Activated T-cell treated with anti-CD3 and anti-CD28 coated beads for 48 hours (primary cell): ENCODE measurements at places on chromosomes 13 and 19.
A peak's percentile ranks its signal among the peaks of the same experiment; 100 is the strongest.

GRCh38 chr19:4830768-4831265 lies 695 bp downstream of the TICAM1 start:
- no peak for DNase-seq

DNA sequence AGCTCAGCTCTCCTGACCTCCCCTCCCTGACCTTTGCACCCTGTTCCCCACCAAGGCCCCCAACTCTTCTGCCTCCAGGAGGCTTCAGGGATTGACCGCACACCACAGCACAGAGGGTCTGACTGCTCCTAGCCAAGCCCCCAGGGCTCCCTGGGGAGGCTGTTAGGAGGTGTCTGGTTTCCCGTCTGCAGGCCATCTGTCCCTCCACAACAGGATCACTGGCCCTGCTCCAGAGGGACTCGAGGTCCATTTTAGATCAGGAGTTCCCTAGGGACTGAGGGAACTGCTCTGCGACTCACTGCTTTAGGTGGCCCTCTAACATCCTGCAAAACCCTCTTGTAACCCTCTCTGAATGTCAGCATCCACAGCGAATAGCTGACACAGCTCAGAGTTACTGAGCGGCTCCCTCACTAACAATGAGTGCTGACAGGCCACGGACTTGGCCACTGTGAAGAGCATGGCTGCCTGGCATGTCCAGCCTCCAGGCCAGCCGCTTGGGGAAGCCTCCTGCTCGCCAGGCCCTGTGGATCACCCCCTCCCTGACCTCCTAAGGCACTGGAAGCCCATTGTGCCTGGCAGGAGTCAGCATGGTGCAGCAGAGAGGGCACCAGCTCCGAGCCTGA lies 17.7 kb downstream of the GRIK5 start:
- DNase-seq: no peak

- DNase-seq: no peak
Observed at GRCh38 chr13:100533588-100534041, 55.0 kb downstream of the GGACT start.

GRCh38 chr13:111626371-111627305 lies 306.2 kb downstream of the TEX29 start:
- DNase-seq: no peak

DNA sequence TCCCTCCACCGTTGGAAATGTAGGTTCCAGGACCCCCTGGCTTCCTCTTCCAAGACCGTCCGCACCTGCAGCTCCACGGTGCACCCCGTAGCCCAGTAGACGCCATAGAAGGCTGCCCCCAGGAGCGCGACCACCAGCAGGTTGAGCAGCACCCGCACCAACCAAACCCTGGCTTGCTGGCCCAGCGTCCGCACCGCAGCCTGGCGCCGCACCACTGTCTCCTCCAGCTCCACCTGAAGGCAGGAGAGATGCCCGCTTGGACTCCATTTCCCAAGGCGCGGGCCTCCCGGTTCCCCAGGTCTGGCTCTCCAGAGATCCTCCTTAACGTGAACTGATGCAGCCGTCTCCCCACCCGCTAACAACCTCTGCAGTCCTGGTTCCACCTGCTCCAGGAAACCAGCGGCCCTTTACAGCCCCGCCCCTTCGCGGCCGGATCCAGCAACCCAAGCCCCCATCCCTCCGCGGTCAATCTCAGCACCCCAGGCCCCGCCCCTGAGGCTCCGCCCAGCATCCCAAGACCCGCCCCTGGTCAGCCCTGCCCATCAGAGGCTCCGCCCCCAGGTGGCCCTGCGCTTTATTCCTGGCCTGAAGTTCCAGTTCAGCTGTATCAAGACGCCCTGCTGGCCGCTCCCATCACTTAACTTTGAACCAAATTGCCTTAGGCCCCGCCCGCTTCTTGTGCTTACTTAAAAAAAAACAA lies 5.0 kb upstream of the LENG1 start:
- peak; percentile 64 for DNase-seq

- no peak for DNase-seq
Observed at GRCh38 chr13:113648216-113648610, 9.8 kb downstream of the ATP4B start.

GRCh38 chr13:59771272-59771671 lies 392.5 kb downstream of the DIAPH3 start:
- DNase-seq: no peak

GRCh38 chr13:35716186-35716585 lies 239.7 kb upstream of the MAB21L1 start:
- DNase-seq: no peak

GRCh38 chr13:33642374-33643065 lies 175.4 kb upstream of the RFC3 start:
- DNase-seq: no peak
